Progenitor cell of endocrine pancreas (in vitro differentiated cells): ENCODE measurements at places on chromosomes 13 and 19. TPM values are rescaled to one million over a fixed set of nuclear protein-coding genes. Genes with fewer than 3 reads are reported as not detected.

DNA sequence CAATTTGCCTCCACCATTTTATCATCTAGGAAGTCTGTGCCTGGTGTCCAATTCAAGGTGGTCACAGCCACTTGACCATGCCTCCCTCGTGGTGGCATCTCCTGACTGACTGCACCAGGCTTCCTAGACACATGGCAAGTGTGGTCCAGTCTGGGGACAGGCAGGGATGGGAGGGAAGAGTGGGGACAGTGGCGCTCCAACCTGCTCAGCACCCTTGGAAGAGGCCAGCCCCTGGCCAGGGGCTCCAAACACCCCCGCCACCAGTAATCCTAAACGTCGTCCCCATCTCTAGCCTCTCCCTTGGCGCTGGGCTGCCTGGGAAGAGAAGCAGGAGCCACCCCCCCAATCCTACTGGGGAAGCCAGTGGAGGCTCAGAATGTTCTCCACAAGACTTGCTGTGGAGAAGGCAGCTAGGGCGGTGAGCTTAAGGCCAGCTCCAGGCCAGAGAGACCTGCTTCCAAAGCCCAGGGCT is 2.7 kb downstream of the RPL36 start:
- no peak for DNase-seq
- H3K27me3 ChIP-seq, result no peaks in the 10 kb centered on the region
- H3K4me1 ChIP-seq, result peaks cover 9% of the 10 kb centered on the region
- H3K27ac ChIP-seq, result peak overlapping the region; percentile 90
- H3K36me3 ChIP-seq, result peaks cover 5% of the 10 kb centered on the region

GRCh38 chr19:19458110-19458816 is 52.8 kb downstream of the GATAD2A start:
- peak overlapping the region; percentile 79 for H3K27ac ChIP-seq
- no peaks in the 10 kb centered on the region for H3K27me3 ChIP-seq
- H3K4me1 ChIP-seq, result peaks cover 31% of the 10 kb centered on the region
- no peaks in the 10 kb centered on the region for H3K36me3 ChIP-seq

GRCh38 chr13:48258002-48258401 is 25.0 kb downstream of the ITM2B start:
- H3K27ac ChIP-seq, result peak overlapping the region; percentile 94
- no peak for DNase-seq
- peaks cover 50% of the 10 kb centered on the region for H3K36me3 ChIP-seq
- no peaks in the 10 kb centered on the region for H3K27me3 ChIP-seq
- peaks cover 33% of the 10 kb centered on the region for H3K4me1 ChIP-seq

DNA sequence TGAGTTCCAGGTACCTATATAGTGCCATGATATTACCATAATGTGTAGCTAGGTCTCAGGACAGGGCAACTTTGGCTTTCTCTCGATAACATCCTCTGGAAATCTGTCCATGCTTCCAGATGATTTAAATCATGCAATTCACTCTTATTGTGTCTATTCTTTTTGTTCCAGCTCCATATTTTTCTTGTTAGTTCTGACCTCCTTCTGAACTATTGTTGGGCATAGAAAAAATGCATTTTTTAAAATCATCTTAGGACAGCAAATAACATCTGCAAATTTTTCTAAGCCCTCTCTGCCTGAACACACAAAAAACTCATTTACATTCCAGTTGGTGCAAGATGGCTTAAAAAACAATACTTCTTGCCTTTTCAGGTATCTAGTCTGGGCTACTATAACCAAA is 1561.0 kb upstream of the MIR17HG start:
- no peak for DNase-seq
- no peaks in the 10 kb centered on the region for H3K36me3 ChIP-seq
- H3K27ac ChIP-seq, result no peak overlapping the region
- no peaks in the 10 kb centered on the region for H3K4me1 ChIP-seq

- no peaks in the 10 kb centered on the region for H3K27me3 ChIP-seq
- H3K4me1 ChIP-seq, result peaks cover 3% of the 10 kb centered on the region
- DNase-seq, result no peak
- no peaks in the 10 kb centered on the region for H3K36me3 ChIP-seq
Observed at GRCh38 chr13:98083507-98083906, 59.4 kb upstream of the FARP1 start.

- no peak overlapping the region for H3K4me3 ChIP-seq
- H3K36me3 ChIP-seq, result no peaks in the 10 kb centered on the region
- no peaks in the 10 kb centered on the region for H3K4me1 ChIP-seq
- no peaks in the 10 kb centered on the region for H3K27me3 ChIP-seq
- DNase-seq, result no peak
- no peak overlapping the region for H3K27ac ChIP-seq
Observed at GRCh38 chr13:20387441-20387971, 138.2 kb downstream of the CRYL1 start.

DNA sequence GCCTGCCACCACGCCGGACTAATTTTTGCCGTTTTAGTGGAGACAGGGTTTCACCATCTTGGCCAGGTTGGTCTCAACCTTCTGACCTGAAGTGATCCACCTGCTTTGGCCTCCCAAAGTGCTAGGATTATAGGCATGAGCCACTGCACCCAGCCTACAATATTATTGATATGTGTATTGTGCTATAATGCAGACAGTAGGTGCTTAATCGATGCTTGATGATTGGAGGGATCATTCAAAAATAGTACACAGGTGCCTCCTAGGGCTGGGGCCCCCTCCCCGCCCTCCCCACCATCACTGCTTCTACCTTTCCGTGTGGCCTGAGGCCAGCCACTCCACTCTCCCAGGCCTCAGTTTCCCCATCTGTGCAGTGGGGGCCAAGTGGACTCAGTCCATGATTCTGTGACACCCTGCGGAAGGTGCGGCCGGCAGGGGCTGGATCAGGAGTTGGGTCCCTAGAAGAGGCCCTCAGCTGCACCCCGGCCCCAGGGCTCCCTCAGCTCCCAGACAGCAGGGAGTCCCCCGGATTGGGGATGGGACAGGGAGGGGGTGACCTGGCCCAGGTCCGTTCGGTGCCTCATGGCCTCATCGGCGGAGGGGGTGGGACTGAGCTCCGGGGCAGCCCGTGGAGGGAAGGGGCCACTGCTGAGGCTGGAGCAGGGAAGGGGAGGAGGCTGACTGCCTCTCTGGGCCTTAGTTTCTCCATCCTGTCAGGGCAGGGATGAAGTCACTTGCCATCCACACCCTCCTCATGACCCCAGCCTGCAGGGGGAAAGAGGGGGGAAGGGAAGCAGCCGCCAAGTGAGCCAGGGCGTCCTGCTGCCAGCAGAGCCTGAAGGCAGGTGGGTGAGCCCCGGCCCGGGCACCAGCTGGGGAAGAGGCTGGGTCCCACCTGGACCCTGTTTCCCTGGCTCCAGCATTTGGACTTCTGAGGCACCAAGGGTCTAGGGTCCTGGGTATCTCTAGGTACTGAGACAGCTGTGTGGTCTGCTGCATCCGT is 1.2 kb downstream of the ADAMTSL5 start:
- H3K4me3 ChIP-seq, result no peak overlapping the region
- peaks cover 2% of the 10 kb centered on the region for H3K36me3 ChIP-seq

GRCh38 chr13:90806016-90806615 is 541.4 kb upstream of the MIR17HG start:
- H3K4me3 ChIP-seq, result no peak overlapping the region
- no peaks in the 10 kb centered on the region for H3K4me1 ChIP-seq
- H3K36me3 ChIP-seq, result no peaks in the 10 kb centered on the region
- no peak overlapping the region for H3K27ac ChIP-seq

ZNF846 gene
- total RNA-seq, result 33.3 and 34.0 TPM in 2 replicates

LRCH1 gene
- 17.9 and 18.3 TPM in 2 replicates for total RNA-seq

RCBTB1 gene
- total RNA-seq, result 29.8 and 34.5 TPM in 2 replicates
